Mucosa of gallbladder (tissue), 1 donor: ENCODE measurements at places on chromosomes 7 and 10.
A peak's percentile ranks its signal among the peaks of the same experiment; 100 is the strongest.

DNA sequence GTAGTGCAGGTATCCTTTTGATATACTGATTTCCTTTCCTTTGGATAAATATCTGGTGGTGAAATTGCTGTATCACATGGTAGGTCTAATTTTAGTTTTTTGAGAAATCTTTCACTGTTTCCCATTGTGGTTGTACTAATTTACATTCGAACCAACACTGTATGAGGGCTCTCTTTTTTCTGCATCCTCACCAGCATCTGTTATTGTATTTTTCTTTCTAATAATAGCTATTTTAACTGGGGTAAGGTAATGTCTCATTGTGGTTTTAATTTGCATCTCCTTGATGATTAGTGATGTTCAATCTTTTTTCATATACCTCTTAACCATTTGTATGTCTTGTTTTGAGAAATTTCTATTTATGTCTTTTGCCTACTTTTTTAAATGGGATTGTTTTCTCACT is 335.4 kb upstream of the MTPN start:
- no peak for DNase-seq

GRCh38 chr10:74419958-74420375 is 268.9 kb downstream of the ADK start:
- no peak for DNase-seq

DNA sequence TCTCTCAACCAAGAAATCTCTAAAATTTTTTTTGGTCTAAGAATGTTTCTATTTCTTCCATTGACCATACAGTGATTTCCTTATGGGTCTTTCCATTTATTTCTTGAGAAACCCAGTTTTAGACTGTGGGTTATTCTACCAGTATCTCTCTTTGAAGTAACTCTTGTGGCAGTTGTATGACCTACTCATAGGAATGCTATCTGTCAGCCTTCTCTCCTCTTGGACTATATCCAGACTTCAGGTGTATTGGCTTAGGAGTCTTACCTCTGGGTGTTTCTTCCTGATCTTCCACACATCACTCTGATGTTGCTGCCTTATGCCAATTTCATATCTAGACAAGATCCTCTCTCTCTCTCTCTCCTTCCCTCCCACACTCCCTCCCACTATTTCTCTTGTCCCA is 178.1 kb downstream of the BMPER start:
- no peak for DNase-seq

- peak; percentile 57 for DNase-seq
Measured at GRCh38 chr10:64867501-64867962, 1346.3 kb downstream of the REEP3 start.

DNA sequence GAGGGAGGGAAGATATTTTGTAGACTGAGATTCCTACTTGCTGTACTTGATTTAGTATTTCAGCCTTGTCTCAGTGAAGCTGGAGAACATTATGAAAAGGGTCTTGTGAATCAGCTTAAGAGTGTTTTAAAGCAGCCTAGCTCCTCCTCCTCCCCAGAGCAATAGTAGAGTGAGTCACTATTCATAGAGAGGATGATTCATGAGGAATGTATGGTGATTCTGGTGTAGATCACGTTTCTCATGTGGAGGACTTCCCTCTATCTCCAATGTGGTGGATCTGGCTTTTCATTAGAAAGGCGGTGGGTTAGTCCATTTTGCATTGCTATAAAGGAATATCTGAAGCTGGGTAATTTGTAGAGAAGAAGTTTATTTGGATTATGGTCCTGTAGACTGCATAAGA is 340.1 kb upstream of the CHRM2 start:
- no peak for DNase-seq

DNA sequence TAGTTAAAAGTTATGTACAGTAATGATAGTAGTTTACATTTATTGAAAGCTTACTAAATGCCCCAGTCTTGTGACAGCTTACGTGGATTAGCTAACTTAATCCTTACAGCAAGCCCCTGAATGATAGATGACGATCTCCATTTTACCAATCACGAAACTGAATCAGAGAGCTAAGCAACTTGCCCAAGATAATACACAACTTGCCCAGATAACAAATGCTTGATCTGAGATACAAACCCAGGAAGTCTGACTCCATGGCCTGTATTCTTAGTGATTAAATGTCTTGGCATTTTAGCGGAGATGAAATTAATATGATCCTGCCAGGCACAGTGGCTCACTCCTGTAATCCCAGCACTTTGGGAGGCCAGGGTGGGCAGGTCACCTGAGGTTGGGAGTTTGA is 46.9 kb upstream of the FMC1 start:
- no peak for DNase-seq

DNA sequence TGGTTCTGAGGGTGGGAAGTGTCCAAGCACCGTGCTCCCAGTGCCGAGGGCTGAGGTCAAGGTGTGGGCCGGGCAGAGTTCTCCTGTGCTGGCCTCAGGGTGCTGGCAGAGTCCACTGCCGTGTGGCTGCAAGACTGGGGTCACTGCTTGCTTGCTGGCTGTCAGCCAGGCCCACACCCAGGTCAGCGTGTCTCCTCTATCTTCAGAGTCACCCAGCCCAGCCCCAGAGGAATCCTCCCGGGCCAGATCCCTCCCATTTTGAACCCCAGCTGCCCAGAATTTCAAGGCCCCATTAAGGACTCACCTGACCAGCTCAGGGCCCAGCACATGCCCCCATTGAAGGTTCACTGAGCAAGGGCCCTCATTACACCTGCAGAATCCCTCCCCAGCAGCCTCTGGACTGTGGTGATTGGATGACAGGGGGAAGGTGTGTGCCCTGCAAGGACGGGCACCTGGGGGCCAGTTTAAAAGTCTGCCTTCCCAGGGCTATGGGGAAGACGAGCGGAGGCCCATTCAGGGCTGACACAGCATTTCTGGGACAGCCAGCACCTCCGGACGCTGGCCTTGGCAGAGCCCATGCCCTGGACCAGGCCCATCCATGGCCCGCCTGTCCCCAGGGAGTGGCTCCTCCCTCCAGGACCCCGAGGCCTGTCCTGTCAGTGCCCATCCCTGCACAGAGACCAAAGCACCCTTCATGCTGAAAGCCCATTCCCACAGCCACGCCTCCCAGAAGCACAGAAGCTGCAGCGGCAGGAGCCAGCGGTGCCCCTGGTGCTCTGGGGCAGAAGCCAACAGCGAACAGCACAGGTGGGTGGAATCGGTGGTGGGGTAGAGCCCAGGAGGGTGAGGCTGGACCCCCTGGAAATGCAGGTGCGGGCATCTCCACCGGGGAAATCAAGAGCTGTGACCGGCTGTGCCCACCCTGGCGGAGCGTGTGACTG is 45.1 kb upstream of the PPP2R2D start:
- no peak for DNase-seq

DNA sequence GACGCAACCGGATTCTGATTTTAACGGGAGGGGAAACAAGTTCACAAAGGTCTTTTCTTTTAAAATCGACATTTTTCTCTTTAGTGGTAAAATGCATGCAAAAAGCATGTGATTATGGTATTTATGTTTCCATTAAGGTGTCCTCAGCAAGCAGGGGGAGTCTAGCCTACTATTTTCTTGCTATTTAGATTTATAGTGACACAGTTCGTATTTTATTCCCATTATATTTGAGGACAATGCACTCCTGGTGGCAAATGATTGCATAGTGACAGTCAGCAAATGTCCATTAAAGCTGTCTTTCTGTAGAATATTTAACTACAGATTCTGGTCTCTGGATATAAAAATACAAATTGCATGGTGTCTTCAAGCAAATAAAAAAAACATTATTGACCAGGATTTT is 554.2 kb downstream of the PARD3 start:
- DNase-seq: no peak

DNA sequence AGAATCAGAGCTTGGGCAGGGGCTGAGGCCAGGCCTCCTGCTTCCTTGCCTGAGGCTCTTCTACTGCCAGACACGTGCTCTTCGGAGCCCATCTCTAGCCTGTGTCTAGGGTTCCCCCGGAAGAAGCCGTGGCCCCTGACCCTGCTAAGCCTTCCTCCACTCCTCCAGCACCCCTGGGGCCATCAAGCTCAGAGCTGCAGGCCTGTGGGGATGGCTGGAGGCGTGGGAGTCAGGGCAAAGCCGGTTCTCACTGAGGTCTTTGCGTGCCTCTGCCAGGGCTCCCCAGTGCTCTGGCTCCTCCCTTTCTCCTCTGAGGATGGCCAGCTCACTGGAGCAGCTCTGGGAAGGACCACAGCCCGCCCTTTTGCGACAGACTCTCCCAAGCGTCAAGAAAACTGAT is 34.4 kb downstream of the GHRHR start:
- DNase-seq: no peak

DNA sequence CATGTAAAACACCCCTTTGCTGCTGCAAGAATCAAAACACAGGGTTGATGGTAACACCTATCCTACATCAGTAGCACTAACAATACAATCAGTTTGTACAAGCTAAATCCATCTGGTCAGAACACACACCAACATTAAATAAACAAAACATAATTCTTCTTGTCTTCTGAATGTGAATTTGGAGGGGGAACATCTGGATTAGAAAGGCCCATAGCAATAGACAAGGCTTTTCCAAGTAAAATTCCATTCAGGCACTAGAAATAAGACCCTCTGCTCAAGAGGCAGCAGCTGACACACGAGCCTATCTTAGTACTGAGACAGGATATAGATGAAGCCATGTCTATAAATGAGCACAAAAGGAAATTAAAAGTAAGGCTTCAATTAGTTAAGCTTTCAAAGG is 839.9 kb upstream of the LRRTM3 start:
- DNase-seq: no peak

- no peak for DNase-seq
Measured at GRCh38 chr7:27103489-27104226, 1.2 kb upstream of the HOXA2 start.

DNA sequence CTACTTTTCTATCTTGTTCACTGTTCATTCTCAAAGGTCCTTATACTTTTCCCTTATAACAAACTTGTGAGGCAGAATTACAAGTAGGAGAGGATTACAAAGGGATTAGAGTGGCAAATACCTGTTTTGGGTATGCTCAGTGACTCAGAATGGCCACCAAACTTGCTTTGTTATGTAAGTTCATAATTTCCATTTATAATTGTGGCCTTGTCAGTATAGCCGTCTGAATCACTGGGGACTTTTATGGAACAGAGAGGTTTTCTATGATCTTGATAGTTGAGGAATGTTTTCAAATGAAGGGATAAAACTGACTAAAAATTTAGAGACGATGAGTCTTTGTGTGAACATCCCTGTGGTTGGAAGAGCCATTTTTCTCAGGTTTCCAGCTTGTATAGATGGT is 116.2 kb downstream of the SND1 start:
- DNase-seq: no peak
